ENCODE measurements at places on chromosomes 12 and 14. TPM values are rescaled to one million over a fixed set of nuclear protein-coding genes. Genes with fewer than 3 reads are reported as not detected.

The C12orf76 gene
- 9.8 TPM for polyA plus RNA-seq

- H3K36me3 ChIP-seq = no peaks in the 10 kb centered on the region
- no peaks in the 10 kb centered on the region for H3K27me3 ChIP-seq
- no peaks in the 10 kb centered on the region for H3K4me1 ChIP-seq
- H3K4me3 ChIP-seq = no peak overlapping the region
- DNase-seq = no peak
These were observed 1808.9 kb upstream of the SEL1L start for GRCh38 chr14:83342590-83342989.

The SLC4A8 gene
- polyA plus RNA-seq = 1.2 TPM

DNA sequence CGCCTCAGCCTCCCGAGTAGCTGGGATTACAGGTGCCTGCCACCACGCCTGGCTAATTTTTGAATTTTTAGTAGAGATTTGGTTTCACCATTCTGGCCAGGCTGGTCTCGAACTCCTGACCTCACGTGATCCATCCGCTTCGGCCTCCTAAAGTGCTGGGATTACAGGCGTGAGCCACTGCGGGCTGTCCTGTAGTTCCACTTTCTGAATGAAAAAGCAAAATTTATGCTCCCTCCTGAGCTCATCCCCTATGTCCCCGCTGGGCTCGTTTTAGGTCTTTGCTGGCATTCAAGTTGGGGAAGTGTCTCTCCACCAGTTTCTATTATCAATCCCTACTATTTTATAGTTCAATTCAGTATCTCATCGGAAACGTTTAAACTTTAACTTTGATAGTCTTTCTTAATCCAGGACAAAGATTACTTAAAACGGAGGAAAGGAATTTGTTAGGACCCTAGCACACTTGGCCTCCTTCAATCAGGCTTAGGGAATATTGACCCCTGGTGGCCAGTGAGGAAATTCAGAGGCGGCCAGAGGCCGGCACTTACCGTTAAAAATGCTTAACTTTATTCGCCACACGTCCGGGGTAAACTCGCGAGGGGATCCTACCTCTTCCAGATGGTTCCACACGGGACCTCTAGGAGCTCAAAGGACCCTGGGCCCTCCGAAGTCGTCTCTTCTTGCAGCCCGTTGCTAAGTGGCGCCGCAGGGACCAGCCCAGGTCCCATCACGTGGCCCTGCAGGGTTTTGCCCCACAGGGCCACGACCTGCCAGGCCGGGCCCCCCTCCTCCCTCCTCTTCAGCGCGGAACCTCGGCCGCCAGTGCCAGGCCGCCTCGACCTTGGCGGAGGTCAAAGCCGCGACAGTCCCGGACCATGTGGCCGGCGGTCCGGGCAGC lies 11.4 kb upstream of the DNAL1 start:
- H3K27me3 ChIP-seq = peaks cover 2% of the 10 kb centered on the region
- peak overlapping the region; percentile 15 for H3K27ac ChIP-seq
- DNase-seq = peak; percentile 65
- no peaks in the 10 kb centered on the region for H3K36me3 ChIP-seq

The SLCO1B1 gene
- not detected for polyA plus RNA-seq

The TPI1 gene
- 811 TPM for polyA plus RNA-seq

The CLEC9A gene
- not detected for polyA plus RNA-seq

- DNase-seq = no peak
- no peaks in the 10 kb centered on the region for H3K36me3 ChIP-seq
- H3K4me3 ChIP-seq = no peak overlapping the region
- peaks cover 2% of the 10 kb centered on the region for H3K27me3 ChIP-seq
These were observed 52.3 kb upstream of the CCND2 start for GRCh38 chr12:4221258-4221620.

The FAM90A1 gene
- not detected for polyA plus RNA-seq

Data from immature natural killer cell (primary cell).